ENCODE measurements at places on chromosomes 13 and 19.

GRCh38 chr13:103692442-103692841 lies 626.2 kb upstream of the SLC10A2 start:
- no peak for DNase-seq
- H3K27me3 ChIP-seq, result no peaks in the 10 kb centered on the region
- no peak overlapping the region for H3K27ac ChIP-seq
- H3K4me3 ChIP-seq, result no peak overlapping the region

DNA sequence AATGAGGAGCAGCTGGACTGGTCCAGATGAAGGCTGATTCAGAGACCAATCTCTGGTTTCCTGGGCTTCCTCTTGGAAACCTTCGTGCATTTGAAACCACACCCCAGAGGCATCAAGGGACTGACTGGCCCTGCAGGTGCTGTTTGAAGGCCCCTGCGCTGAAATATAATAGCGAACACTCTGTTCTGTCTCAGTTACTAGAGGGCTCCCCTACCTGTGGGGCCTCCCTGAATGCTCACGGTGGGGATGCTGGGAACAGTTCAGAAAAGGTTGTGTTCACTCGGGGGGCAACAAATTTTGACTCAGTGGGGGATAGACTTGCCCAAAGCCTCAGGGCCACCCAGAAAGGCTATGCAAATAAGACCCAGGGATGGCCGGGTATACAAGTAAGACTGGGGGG lies 6.4 kb downstream of the CCDC8 start:
- H3K4me1 ChIP-seq, result peaks cover 6% of the 10 kb centered on the region
- H3K36me3 ChIP-seq, result no peaks in the 10 kb centered on the region
- no peak overlapping the region for H3K27ac ChIP-seq
- no peak overlapping the region for H3K4me3 ChIP-seq
- peaks cover 51% of the 10 kb centered on the region for H3K27me3 ChIP-seq

DNA sequence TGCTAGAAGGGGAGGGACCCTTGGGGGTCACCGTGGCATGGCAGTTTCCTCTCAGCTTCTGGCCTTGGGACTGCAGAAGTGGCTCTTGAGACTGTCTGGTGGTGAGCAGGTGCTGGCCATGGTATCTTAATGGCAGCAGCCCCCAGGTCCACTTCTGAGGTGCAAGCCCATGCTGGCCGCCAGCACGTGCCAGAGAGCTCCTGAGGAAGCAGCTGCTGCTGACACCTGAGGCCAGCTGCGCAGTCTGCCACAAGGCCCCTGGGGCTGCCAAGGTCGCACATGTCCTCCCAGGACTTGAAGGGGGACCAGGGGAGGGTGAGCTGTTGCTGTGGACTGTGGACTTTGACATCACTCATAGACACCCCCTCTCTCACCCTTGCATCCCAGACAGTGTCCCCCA lies 48.0 kb downstream of the NFIX start:
- no peaks in the 10 kb centered on the region for H3K27me3 ChIP-seq
- no peak overlapping the region for H3K27ac ChIP-seq
- DNase-seq, result no peak
- H3K36me3 ChIP-seq, result no peaks in the 10 kb centered on the region
- no peaks in the 10 kb centered on the region for H3K4me1 ChIP-seq

DNA sequence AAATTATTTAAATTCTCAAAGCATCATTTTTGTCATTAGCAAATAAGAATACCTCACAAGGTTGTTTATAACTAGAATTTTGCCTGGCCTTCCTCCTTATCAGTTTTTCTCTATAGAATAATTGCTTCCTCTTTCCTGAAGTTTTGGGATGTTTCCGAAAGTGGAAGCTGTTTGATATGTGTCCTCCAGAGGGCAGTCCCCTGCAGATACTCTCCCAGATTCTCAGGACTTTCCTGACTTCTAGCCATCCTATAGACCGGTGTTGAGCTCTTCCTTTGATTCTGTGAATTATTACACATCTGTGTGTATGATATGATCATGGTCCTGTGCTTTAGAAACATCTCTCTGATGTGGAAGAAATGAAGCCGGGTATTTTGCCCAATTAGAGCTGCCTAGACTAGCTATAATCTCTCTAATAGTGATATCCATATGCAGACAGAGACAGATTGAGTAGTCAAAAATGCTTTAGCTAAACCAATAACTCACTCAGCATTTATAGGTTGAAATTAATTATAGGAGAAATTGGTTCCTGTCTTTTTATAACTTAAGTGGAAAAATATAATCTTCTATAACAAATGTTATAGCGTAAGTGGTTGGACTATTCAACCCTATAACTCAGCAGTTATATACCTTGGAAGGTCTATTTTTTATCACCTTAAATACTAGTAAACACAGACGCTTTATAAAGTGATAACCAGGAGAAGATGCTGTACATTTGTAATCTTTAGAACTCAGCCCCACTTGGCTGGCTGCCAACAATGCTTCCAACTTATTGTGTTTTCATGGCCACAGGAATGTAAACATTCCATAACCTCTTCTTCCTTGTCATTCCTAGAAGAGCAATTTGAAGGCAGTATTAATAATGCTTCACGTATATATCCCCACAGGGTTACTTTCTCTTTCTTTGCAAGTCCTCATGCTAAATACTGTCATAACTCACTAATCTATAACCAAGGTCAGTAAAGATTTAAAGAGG lies 201.0 kb upstream of the RXFP2 start:
- no peaks in the 10 kb centered on the region for H3K36me3 ChIP-seq
- no peak for DNase-seq
- H3K4me1 ChIP-seq, result no peaks in the 10 kb centered on the region
- H3K27ac ChIP-seq, result no peak overlapping the region
- peaks cover 3% of the 10 kb centered on the region for H3K27me3 ChIP-seq
- no peak overlapping the region for H3K4me3 ChIP-seq

Measured in effector memory CD4-positive, alpha-beta T cell (primary cell).